ENCODE measurements at places on chromosomes 13 and 19. TPM values are rescaled to one million over a fixed set of nuclear protein-coding genes. Genes with fewer than 3 reads are reported as not detected.

DNA sequence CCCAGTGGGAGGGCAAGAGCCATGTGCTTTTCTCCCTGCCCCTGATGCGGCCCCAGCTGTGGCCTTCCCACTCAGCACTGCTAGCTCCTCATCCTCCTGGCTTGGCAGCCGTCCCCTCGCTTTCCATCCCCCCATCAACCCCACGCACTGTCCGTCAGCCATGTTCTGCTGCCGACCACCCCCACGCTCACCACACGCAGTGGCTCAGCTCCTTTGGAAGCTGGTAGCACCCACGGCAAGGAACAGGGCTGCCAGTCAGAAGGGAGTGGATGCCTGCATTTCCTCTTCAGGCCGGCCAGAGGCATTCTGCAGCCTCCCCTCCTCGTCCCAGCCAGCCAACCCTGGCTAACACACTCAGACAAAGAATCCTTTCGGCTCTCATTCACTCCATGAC is 6.3 kb downstream of the CALM3 start:
- H3K4me3 ChIP-seq, result no peak overlapping the region
- peak; percentile 5 for DNase-seq
- H3K27me3 ChIP-seq, result no peaks in the 10 kb centered on the region
- H3K4me1 ChIP-seq, result peaks cover 18% of the 10 kb centered on the region

- H3K36me3 ChIP-seq, result no peaks in the 10 kb centered on the region
- H3K4me1 ChIP-seq, result no peaks in the 10 kb centered on the region
- H3K27ac ChIP-seq, result no peak overlapping the region
- no peaks in the 10 kb centered on the region for H3K27me3 ChIP-seq
These were observed 166.9 kb downstream of the GPC5 start for GRCh38 chr13:91565296-91565695.

GRCh38 chr19:29855741-29856500 is 44.1 kb downstream of the CCNE1 start:
- no peak for DNase-seq
- H3K27ac ChIP-seq, result no peak overlapping the region
- no peak overlapping the region for H3K4me3 ChIP-seq
- no peaks in the 10 kb centered on the region for H3K27me3 ChIP-seq
- H3K4me1 ChIP-seq, result peaks cover 13% of the 10 kb centered on the region

- no peaks in the 10 kb centered on the region for H3K4me1 ChIP-seq
- no peak for DNase-seq
- no peak overlapping the region for H3K27ac ChIP-seq
- no peak overlapping the region for H3K4me3 ChIP-seq
These were observed 122.9 kb downstream of the URI1 start for GRCh38 chr19:30064771-30065494.

DNA sequence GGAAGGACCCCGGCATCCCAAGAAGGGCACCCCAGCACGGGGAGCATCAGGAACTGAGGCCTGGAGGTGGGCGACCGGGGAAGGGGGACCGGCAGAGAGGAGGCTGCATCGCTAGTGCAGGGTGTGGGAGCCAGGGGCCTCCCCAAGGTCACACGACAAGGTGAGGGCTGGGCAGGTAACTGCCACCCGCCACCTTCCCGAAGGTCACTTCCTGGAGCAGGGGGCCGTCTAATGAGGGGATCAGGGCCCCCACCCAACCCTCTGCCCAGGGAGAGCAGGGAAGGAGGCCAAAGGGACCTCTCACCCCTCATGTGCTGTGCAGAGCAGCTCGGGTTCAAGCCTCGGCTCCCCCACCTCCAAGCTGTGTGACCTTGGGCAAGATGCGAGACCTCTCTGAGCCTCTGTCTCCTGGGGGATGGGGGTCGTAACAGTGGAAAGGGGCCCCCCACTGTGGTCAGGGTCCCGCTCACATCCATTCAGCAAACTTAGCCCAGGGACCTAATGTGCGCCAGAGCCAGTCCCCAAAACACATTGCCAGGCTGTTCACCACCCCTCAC is 6.0 kb downstream of the ZBTB7A start:
- no peaks in the 10 kb centered on the region for H3K36me3 ChIP-seq
- H3K27ac ChIP-seq, result peak overlapping the region; percentile 84
- no peaks in the 10 kb centered on the region for H3K27me3 ChIP-seq
- 0 out of 2 replicates have a peak overlapping the region, but pooled peaks have one; percentile 12 for H3K4me3 ChIP-seq
- DNase-seq, result no peak

DNA sequence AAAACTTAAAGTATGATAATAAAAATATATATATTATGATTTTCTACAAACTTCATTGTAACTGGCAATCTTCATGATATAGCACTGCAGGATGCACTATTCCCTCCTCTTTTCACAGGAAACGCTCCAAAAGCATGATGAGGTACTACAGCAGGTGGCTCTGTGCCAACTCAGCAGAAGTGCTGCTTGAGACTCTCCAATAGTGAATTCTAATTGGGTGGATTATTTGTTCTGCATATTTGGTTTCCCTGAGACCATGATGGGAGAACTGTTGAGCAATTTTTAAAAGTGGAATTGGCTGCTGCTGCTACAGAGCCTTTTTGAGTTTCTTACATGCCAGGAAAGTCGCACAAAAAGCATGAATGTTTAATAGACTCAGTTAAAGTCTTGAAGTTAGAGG is 1782.4 kb upstream of the PCDH20 start:
- H3K4me3 ChIP-seq, result no peak overlapping the region
- no peaks in the 10 kb centered on the region for H3K27me3 ChIP-seq
- H3K4me1 ChIP-seq, result no peaks in the 10 kb centered on the region
- no peak overlapping the region for H3K27ac ChIP-seq
- no peak for DNase-seq

GRCh38 chr19:35265900-35266519 is 2.8 kb upstream of the USF2 start:
- peaks cover 7% of the 10 kb centered on the region for H3K4me1 ChIP-seq
- H3K27me3 ChIP-seq, result no peaks in the 10 kb centered on the region
- H3K4me3 ChIP-seq, result peak overlapping the region; percentile 48
- no peak for DNase-seq
- H3K27ac ChIP-seq, result peak overlapping the region; percentile 84

DNA sequence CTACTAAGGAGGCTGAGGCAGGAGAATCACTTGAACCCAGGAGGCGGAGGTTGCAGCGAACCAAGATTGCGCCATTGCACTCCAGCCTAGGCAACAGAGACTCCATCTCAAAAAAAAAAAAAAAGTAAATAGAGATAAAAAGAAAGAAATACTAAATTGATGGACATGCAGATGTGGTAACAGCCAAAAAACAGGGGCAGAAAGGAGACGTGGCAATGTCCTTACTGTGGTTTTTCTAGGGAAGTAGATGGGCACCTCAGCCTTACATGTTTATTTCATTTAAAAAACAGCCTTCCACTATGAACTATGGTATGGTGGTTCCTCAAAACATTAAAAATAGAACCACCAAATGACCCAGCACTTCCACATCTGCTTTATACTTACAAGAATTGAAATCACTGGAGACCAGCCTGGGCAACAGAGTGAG is 6.5 kb upstream of the EIF3G start:
- H3K36me3 ChIP-seq, result peaks cover 10% of the 10 kb centered on the region
- H3K27ac ChIP-seq, result no peak overlapping the region
- no peak for DNase-seq
- H3K4me1 ChIP-seq, result no peaks in the 10 kb centered on the region
- H3K27me3 ChIP-seq, result no peaks in the 10 kb centered on the region

GRCh38 chr13:42041011-42041683 is 7.3 kb upstream of the DGKH start:
- H3K4me3 ChIP-seq, result peak overlapping the region; percentile 91
- peaks cover 22% of the 10 kb centered on the region for H3K4me1 ChIP-seq

Gene CGB8
- total RNA-seq, result 0.31 TPM

Gene ZNF486
- 22.3 TPM for total RNA-seq

Gene TEAD2
- total RNA-seq, result 104 TPM

Gene TRPC4
- 5.0 TPM for total RNA-seq

Gene LGI4
- total RNA-seq, result 15.1 TPM

Gene C19orf18
- 1.1 TPM for total RNA-seq

Gene PRR36
- 31.0 TPM for total RNA-seq
